Neuronal stem cell (in vitro differentiated cells): ENCODE measurements at places on chromosomes 3 and 15.

GRCh38 chr3:128931046-128931445, 51.6 kb downstream of the ACAD9 start:
- DNase-seq = no peak

DNA sequence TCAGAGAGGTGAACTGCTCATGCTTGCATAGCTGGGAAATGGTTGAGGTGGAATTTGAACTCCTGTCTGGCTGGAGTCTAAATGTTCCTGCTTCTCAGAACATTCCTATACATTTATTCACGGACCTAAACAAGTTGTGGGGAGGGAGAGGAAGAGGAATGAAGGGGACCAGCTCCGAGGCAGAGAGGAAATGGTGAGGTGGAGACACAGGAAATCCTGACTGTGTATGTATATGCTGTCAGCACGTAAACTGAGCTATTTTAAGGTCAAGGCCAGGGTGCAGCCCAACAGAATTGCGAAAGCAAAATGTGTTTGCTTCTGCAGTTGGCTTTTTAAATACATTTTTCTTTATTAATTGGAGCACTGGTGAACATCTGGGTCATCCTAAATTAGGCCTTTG, 74.1 kb upstream of the POMGNT2 start:
- DNase-seq = no peak

DNA sequence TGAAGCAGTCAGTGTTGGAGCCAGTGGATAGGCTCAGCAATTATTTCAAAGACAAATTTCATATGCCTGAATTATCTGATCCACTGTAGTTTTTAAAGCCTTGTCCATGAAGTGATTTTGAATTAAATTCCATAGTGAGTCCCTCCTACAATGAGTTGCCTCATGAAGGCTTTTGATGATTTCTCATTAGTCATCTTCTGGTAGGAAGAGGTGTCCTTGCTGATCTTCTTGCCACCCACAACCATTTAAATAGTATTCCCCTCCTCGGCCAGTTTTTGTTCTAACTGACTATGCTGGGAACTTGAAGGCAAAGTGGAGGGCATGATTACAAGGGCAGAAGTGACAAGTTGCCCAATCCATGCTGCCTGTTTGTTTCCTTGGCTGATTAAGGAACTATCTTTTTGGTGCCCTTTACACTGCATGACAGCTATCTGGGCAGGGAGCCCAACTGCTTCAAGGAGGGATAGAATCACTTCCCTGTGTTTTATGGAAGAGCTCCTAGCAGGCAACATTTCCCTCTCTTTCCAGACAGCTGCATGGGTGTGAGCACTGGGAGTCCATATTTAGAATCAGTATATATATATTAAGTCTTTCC, 617.5 kb downstream of the ZPLD1 start:
- no peak for DNase-seq

- DNase-seq = no peak
These were observed 21.5 kb downstream of the TJP1 start for GRCh38 chr15:29800491-29801366.

DNA sequence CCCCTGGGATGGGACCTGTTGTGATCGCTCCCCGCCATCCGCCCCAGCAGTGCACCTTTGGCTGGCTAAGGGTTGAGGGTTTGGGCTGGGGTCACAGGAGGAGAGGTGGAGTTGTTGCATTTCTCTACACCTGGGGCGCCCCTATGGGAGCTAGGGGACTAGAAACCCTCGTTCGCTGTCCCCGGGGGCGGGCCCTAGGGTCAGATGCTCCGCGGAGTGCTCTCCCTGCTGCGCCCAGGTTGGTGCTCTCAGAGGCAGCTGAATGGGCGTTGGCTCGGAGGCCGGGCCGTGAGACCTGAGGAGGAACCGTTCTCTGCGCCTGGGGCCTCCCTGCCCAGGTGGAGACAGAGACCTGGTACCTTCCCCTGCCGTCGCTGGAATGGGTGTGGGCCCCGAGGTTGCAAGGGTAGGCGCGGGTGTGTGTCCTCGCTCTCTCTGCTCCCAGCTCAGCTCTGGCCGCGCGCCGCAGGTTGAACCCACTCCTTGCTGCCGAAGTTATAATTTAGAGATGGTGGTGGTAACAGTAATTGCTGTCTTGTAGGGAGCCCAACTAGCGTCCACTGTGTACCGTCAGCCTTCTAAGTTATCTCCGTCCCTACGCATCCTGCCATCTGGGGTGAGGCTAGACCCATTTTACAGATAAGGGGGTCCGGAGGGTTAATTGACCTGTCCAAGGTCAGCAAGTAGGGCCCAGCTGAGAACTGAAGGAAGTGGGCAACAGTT, 965 bp downstream of the FLNB start:
- no peak for DNase-seq

DNA sequence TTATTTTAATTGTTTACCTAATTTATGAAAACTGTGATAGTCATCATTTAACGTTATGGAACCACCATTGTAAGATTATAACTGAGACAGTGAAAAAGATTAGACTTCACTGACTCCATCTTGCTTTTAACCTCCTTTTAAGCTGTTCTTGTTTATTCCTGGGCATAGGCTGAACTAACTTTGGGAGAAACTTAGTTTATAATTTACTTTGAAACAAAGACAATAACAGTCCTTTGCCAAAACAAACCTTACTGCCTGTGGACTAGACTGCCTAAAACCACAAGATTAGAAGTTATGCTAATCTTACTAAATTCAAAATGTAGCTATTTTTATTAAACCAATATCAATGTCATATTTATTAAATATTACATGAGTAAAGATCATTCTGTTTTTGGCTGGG, 44.3 kb upstream of the TMEM45A start:
- DNase-seq = no peak

GRCh38 chr3:38588995-38589937, 60.2 kb downstream of the SCN5A start:
- no peak for DNase-seq

DNA sequence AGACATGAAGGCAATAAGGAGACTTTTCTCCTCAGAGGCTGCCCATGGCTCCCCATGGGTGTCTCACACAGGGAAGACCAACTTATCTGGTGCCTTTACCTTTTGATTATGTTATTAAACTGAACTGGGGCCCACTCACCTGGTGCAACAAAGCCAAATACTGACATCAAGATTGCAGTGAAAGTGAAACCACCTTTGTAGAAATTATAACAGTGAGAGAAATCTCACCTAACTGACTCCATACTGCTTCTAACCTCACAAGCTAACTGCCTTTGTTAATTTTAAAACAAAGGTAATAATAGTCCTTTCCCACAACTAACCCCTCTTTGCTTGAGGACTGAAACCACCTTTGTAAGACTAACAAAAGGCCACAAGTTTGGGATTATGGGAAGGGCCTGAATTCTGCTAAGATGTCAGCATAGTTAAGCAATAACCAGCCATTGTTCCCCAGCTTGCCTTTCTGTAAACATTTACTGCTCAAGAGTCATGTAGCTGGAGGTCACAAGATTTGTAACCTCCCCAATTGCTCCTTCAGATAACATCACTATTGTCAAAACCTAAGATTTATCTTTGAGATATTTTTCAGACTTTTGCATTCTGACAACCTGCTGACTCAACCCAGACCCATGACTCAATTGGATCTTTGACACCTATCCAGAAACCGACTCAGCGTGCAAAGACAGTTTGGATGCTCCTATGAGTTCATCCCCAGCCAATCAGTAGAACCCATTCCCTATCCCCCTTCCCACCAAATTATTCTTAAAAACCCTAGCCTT, 420.3 kb upstream of the CFAP20DC start:
- no peak for DNase-seq

- DNase-seq = no peak
These were observed 29.3 kb upstream of the ABHD2 start for GRCh38 chr15:89058876-89059405.

- DNase-seq = no peak
These were observed 277.5 kb upstream of the CDIN1 start for GRCh38 chr15:36301947-36302346.

GRCh38 chr3:167851171-167851570, 115.7 kb downstream of the SERPINI1 start:
- no peak for DNase-seq

- no peak for DNase-seq
These were observed 207.7 kb downstream of the RYR3 start for GRCh38 chr15:33518421-33518820.

GRCh38 chr3:52090131-52090932, 34.0 kb upstream of the DUSP7 start:
- no peak for DNase-seq

- no peak for DNase-seq
These were observed 356.4 kb downstream of the MFSD1 start for GRCh38 chr3:159158213-159158612.

- DNase-seq = no peak
These were observed 1.1 kb downstream of the RAB7A start for GRCh38 chr3:128727059-128727458.

- no peak for DNase-seq
These were observed 145.7 kb upstream of the PLAAT1 start for GRCh38 chr3:193095366-193095765.

DNA sequence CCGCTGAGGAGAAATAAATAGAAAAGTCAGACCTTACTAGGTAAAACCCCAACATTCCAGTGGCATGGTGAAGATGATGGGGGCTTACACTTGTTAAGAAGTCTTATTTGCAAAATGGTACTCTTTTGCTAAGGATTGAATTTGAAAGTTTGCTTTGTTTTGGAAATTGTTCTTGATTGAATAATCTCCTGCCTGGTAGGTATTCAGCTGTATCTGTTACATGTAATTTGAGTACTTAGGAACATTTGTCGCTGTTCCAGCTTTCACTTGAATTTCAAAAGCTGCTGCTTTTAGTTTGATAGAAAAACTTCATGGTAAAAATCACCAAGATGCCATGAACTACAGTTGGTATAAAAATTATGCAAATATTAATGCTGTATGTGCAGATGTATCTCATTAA, 44.6 kb downstream of the TFG start:
- DNase-seq = no peak
